ENCODE measurements at places on chromosomes 2 and 18.

DNA sequence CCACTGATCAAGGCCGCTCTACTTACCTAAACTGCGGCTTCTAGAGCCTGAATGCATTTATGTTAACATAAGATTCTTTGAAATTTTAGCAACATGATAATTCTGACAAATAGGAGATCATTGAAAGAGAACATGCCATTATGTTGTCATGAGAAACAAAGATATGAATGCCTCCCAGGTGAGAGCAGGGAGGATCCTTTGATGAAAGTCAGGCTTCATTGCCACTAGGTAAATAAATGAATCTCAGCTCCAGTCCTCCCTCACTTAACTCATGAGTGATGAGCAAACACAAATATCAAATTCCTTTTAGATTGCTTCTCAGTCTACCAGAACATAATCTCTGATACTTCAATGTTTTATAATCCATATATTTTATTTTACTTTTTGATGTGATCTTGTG, 463.2 kb upstream of the CDH7 start:
- no peak for DNase-seq

DNA sequence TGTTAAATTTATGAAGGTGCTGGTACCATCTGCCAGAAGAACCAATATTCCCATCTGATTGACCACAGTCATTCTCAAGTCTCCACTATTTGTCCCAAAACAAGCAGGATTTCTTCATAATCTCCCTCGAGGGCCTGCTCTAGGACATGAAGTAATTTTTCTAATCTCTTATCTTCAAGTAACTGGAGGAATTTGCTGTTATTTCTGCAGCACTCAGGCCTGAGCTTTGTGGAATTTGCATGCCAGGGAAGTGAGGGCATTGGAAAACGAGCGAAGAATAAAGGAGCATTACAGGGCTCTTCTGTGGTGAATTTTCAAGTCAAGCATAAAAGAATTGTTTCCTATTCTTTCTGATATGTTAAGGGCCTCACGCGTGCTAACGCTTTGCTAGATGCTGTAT, 161.2 kb upstream of the EPAS1 start:
- no peak for DNase-seq

- DNase-seq: no peak
These were observed 153.3 kb downstream of the RNF144A start for GRCh38 chr2:7070483-7070882.

DNA sequence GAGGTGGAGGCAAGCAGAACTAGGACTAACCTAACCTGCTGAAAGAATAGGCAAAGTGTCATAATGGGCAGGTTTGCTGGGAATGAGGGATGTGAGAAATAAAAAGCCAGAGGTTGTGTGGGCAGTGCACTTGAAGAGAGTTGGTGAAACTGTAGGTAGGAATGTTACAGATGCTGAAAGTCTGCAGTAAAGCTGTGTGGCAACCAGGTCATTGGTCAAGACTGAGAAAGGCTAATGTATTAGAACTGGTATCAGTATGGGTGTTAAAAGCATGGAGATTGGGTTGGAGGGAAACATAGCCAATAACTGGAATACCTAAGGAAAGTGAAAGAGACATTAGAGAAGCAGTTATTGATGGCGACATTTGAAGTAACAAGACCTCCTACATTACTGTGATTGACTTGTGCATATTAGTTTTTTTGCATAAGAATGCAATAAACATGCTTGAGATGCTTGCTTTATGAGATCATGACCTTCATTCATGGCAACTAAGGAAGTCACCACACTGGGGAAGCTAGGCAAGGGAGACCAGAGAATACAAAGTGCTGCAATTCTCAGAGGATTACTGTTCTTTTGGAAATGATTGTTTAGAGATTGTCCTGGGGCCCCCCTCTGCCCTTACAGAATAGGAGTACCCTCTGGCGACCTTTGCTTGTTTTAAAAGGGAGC, 11.8 kb downstream of the GULP1 start:
- DNase-seq: no peak

- no peak for DNase-seq
These were observed 793.5 kb upstream of the SOX11 start for GRCh38 chr2:4898706-4899105.

GRCh38 chr2:42618116-42618515, 49.7 kb downstream of the MTA3 start:
- no peak for DNase-seq

DNA sequence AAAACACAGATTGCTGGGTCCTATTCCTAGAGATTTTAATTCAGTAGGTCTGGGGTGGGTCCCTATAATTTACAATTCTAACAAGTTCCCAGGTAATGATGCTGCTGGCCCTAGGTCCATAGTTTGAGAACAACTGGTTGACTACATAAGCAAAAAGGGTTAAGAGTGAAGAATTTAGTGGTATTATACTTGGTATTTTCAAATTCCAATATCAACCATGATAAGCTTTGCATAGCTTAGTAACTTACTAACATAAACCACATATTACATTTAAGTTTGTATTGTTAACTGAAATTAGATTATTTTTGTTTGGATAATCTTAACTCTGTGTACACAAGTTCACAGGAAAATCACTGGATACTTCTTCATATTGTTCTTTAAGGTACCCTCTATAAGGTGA, 862.9 kb upstream of the ACVR2A start:
- DNase-seq: no peak

GRCh38 chr18:5601188-5601624, 57.4 kb upstream of the EPB41L3 start:
- no peak for DNase-seq

- DNase-seq: no peak
These were observed 83.1 kb upstream of the GAREM1 start for GRCh38 chr18:32553640-32554365.

GRCh38 chr2:29753671-29754444, 167.5 kb downstream of the ALK start:
- DNase-seq: no peak

DNA sequence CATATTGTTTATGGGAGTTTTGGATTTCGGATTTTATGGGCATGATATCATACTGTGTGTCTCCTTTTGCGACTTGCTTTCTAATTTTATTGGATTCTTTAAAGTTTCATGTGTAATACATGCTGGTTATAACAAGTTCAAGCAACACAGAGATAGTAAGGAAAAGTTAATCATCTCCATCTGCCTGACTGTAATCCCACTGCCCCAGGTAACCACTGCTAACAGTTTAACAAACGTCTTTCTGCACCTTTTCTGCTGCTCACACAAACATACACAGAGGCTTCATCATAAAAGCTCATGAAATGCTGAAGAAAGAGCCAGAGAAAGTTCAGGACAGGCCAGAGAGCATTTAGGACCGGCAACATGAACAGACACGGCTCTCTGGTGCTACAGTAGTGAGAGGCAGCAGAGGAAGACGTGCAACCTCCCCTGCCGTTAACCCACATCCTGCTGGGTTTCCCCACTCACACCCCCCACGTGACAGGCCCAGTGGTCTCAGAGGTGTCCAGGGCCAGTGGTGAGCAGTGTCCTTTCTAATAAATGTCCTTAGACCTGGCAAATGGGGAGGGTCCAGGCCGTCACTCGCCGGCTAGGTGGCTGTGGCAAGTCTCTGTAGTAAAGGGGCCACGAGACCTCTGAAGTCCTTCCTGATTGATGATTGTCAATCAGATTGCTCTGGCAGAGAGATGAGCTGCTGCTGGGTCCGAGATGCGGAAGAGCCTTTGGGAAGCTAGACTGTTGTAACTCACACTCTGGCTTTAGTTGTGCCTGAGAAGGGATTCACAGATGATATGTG, 43.0 kb upstream of the SLC1A4 start:
- DNase-seq: peak; percentile 69

GRCh38 chr18:47179520-47179919, 3.4 kb upstream of the IER3IP1 start:
- no peak for DNase-seq

- no peak for DNase-seq
These were observed 12.7 kb downstream of the GCKR start for GRCh38 chr2:27509326-27509725.

DNA sequence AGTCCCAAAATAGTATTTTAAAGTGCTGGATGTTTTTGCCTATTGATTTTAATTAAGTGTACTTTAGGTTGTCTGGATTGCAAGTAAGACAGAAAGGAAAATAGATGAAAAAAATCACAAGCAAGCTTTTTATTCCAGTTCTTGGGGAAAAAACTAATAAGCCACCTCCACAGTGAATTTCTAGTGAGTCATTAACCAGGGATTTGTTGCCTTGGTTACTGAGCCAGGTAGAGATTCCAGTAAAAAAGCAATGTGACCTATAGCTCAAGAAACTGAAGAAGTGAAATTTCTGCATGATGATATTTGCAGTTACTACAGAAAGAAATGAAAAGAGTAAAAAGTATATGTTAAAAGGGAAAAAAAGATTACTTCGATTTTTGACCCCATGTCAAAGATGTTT, 160.6 kb downstream of the METTL4 start:
- DNase-seq: no peak

GRCh38 chr18:57705011-57705410, 83.4 kb upstream of the NARS1 start:
- DNase-seq: no peak

DNA sequence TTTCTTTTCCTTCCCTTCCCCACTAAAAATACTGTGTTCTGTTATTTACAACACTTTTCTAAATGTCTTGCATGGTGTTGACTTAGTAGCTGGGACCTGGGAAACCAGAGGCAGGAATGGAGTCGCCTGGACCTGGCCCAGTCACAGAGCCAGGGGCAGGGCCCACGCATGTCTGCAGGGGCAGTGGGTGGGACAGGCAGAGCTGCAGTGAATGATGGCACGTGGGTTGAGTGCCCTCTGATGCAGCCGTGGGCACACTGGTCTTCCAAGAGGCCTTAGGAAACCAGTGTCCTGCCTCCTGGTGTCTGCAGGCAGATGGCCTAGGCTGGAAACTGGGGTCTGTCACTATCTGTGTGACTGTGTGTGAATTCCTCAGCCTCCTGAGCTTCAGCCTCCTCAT, 46.8 kb downstream of the ARHGEF4 start:
- DNase-seq: no peak

GRCh38 chr2:69244882-69245281, 142.1 kb downstream of the GFPT1 start:
- no peak for DNase-seq

- peak; percentile 21 for DNase-seq
These were observed 59.0 kb upstream of the LDLRAD4 start for GRCh38 chr18:13159579-13159978.

- no peak for DNase-seq
These were observed 70.0 kb upstream of the PTPRM start for GRCh38 chr18:7497081-7497480.

All from activated CD4-positive, alpha-beta T cell treated with anti-CD3 and anti-CD28 coated beads for 48 hours (primary cell).